ENCODE measurements at places on chromosomes 13 and 19.

- no peak for DNase-seq
Observed at GRCh38 chr13:70390968-70391367, 282.7 kb upstream of the KLHL1 start.

GRCh38 chr13:39963612-39964011 is 308.1 kb downstream of the COG6 start:
- DNase-seq, result no peak

GRCh38 chr19:50203281-50204080 is at the start of gene MYH14:
Gene MYH14 (plus strand): TSS chr19:50203622. CDS start chr19:50210366, 6,744 bp downstream.
- DNase-seq, result peak; percentile 95

GRCh38 chr19:32380269-32380668 is 25.3 kb upstream of the DPY19L3 start:
- no peak for DNase-seq

- DNase-seq, result no peak
Observed at GRCh38 chr19:2251106-2252054, 2.3 kb downstream of the AMH start.

DNA sequence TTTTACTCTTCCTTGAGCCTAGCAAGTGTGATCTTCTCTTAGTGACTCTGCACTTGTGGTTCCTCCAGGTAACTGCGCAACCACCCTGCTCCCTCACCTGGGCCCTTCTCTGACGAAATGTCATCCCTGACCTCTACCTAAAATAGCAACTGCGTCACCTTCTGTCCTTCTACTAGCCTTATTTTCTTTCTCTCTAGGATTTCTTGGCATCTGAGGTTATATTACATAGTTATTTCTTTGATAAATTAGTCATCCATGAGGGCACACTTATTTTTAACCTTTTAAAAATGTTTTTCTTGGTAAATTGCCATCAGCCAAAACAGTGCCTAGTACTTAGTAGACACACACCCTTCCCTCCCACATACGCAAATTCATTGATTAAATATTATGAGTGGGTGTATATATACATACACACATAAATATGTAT is 355.5 kb downstream of the ENOX1 start:
- no peak for DNase-seq

- no peak for DNase-seq
Observed at GRCh38 chr13:107342747-107343146, 774.8 kb upstream of the ARGLU1 start.

- no peak for DNase-seq
Observed at GRCh38 chr13:52811841-52812240, 36.6 kb downstream of the PCDH8 start.

DNA sequence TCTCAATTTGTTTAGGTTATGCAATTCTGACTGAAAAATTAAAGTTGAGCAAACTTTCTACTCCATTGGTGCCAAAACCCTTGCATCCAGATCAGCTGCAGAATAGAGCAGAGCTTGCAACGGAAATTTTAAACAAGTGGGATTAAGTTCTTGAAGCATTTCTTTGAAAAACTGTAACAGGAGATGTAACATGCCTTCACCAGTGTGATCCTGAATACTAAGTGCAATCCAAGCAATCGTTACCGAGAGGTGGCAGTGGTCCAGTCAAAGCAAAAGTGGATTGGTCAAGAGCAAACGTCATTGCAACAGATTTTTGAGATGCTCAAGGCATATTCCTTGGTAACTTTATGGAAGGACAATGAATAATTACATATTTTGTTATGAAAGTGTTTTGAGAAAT is 841.1 kb upstream of the SLITRK5 start:
- no peak for DNase-seq

- DNase-seq, result no peak
Observed at GRCh38 chr13:27442797-27443196, 7.6 kb downstream of the MTIF3 start.

DNA sequence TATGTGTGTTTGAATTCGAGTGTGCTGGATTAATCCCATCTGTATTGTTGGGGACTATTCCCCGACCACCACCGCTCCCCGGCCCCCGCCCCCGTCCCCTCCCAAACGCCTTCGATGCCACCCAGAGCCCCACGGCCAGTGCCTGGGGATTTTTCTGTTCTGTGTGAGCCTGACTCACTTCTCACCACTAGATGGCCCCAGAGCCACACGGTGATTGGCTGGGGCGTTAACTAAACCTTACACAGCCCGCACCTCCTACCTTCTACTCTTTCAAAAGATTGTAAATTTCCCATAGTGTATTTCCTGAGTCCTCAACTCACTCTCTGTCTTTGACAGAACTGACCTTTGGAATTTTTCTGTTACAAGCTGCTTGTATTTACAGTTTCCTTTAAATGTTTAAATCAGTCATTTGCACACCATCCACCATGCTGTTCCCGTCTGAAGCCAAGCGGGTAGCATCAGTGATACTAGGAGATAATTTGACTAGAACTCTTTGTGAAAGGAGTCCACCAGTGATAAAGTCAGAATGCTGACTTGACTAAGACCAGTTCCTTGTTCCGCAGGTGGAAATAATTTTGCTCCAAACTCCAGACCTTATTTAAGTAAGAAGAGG is 61.4 kb downstream of the RFX2 start:
- DNase-seq, result peak; percentile 30

GRCh38 chr19:5152013-5152763 is 183.3 kb downstream of the KDM4B start:
- no peak for DNase-seq

DNA sequence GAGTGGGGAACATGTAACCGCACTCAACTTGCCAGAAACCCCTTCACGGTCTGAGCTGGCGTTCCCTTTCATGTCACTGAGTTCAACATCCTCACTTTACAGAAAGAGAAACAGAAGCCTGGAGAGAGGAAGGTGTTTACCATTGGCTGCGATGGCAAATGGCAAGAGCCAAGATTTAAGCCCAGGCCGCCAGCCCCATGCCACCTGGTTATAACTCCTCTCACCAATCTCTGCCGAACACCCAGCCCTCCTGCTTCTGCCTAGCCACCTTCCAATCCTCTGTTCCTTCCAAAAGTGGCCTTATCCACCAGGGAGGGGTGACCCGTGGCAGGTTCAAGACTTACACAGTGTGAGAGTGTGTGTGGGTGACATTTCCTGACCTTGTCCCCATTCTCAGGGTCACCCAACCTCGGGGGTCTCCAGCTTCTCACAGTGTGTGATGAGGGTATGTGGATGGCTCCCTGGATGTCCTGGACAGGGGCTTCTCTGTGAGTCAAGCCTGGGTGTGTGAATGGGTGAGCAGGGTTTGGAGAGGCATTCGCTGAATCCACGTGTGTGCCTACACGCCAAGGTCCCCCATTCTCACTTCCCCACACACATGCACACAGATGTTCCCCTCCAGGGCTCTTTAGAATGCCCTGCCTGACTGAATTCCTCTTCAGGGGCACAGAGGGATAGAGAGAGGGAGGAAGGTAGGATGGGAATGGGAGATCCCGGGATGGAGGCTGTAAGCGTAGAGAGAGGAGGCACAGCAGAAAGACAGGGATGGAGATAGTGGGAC is 1.2 kb downstream of the CADM4 start:
- DNase-seq, result peak; percentile 17

DNA sequence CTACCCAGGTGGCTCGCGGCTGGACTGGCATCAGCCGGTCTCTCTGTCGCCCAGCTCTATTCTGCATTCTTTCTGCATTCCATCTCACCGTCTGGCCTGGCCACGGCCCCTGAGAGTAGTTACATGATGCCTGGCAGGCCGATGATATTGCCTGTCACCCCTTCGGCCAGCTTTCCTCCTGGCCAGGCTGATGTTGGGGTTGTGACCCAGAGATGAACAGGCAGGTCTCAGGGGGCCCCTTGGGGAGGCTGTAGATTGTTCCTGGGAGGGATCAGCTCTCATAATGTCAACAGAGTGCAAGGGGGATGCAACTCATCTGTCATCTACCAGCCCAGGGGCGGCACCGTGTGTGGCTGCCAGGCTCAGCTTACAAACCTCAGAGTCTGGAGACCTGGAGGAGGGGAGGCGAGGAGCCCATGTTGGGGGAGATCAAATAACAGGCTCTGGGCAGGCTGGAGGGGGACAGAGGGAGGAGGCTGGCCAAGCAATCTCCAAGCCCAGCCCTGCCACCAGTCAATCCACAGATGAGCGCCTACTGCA is 13.6 kb upstream of the FBXO17 start:
- DNase-seq, result no peak

DNA sequence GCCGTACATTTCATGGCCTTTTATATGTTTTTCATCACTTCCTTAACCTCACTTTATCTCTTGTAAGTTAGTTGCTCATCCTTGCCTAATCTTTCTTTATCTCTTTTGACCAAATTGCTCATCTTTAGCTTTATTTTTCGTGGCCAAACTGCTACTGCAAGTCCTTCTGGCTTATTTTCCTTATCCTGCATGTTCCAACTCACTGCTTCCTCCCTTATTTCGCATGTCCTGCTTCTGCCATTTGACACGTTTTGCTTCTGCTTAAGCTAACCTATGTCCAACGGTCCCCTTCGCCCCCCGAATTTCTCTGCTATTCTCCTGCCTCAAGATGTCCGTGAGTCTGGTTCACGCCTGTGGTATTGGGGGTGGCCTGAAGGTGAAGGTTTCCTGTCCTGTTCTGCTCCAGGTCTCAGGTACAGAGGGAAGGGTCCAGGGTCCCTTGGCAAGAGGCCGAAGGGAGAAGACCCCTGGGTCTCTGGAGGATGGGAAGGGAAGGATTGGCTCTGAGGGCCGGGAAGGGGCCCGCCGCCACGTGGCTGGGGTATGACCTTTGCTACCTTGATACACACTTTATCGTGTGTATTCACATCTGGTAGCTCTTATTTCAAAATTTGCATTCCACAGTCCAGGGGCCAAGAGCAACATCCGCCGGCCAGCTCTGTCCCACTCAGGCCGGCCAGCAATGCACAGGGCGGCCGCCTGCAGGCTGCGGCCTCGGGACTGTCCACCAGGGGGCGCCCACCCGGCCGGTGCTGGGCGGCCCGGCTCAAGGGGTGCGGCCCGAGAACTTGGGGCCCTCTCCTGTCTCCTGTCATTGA is 2.9 kb upstream of the C19orf85 start:
- peak; percentile 27 for DNase-seq

DNA sequence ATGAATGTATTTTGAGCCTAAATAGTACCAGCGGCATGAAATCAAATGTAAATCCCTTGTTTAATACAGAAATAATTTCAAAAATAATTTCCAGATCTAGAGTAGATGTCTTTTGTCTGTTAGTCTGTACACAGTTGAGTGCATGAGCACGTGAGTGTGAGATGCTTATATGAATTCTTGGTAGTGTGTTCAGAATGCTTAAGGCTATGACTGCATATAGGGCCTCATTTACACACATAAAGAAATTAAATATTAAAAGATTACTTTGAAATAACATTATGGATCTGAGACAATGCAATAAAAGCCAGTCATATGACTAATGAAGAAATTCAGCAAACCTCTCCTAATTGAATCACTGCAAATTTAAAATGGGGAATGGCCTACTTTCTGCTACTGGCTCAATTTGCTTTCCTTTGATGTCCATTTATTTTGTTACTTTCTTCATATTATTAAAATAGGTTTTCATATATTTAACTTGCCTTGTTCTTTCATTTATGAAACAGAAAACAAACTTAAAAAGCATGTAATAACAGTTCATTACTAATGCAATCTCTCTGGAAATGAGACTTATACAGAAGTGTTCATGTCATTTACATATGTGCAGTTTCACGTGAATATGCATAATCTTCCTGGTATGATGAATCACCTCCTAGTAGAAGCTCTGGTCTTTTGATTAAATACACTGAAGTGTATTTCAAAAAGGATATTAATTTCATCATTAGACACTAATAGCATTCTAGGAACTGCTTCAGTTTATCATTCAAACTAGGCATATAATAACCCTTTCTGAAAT is 4.5 kb downstream of the AMER2 start:
- DNase-seq, result no peak

GRCh38 chr19:49339301-49340068 is 4.3 kb downstream of the CD37 start:
- DNase-seq, result peak; percentile 86

DNA sequence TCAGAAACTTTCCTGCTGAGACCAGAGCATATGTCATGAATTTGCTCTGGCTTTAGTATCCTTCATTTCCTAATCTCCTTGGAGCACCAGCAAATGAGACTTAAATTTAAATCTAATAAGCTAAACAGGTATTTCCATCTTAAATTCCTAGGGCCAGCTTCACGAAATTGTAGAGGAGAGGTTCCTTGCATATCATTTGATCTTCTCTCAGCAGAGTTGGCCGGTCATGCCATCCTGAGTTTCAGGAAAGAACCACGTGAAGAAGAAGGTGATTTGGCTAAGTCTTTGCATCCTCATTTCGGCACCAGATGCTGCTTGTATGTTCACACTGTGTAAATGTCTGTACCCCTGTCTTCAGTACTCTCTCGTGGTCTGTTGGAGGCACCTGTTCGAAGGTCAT is 370.4 kb upstream of the NBEA start:
- no peak for DNase-seq

- no peak for DNase-seq
Observed at GRCh38 chr13:114112231-114112825, 20.1 kb downstream of the RASA3 start.

DNA sequence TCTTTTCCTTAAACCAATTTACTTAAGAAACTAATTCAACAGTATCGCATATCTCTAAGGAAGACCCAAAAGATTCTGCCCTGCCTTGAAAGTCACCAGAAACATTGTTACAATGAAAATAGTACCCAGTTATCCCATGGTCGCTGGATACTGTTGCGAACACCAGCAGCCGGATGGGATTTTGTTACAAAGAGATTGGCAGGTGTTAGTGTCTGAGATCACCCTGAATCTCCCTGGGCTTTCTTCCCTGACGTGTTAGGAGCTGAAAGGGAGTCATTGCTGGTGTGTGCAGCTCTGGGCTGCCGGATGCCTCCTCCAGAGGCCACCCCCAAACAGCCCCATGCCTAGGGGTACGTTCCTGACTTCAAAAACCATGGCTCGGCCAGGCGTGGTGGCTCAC is 38.2 kb downstream of the PTPRS start:
- DNase-seq, result no peak

GRCh38 chr13:98975822-98976261 is 2.0 kb downstream of the DOCK9 start:
- DNase-seq, result no peak

DNA sequence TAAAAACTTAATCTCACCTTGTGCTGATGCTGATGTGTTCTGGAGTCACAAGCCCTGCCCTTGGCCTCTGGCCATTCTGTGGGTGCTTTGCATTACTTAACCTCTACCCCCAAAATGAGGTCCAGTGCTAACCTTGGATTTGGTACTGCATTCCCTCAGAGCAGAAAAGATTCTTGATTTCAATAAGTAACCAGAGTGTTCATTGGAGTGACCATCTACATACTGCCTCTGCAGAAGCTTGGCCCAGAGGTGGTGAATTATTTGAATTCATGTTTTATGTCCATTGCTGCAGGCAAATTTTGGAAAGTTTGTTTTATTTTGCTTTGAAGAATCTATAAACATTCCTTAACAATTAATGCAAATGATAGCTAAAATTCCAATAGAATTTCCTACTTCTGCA is 7.6 kb upstream of the ENOX1 start:
- DNase-seq, result no peak
